H54 (cell line): ENCODE measurements at places on chromosomes 11 and 22.

- no peak for DNase-seq
Observed at GRCh38 chr11:5304046-5304445, 2.3 kb upstream of the OR51B4 start.

GRCh38 chr11:67055812-67056211 lies 835 bp upstream of the RHOD start:
- no peak for DNase-seq

GRCh38 chr11:103013421-103013820 lies 57.9 kb upstream of the MMP13 start:
- DNase-seq, result no peak

DNA sequence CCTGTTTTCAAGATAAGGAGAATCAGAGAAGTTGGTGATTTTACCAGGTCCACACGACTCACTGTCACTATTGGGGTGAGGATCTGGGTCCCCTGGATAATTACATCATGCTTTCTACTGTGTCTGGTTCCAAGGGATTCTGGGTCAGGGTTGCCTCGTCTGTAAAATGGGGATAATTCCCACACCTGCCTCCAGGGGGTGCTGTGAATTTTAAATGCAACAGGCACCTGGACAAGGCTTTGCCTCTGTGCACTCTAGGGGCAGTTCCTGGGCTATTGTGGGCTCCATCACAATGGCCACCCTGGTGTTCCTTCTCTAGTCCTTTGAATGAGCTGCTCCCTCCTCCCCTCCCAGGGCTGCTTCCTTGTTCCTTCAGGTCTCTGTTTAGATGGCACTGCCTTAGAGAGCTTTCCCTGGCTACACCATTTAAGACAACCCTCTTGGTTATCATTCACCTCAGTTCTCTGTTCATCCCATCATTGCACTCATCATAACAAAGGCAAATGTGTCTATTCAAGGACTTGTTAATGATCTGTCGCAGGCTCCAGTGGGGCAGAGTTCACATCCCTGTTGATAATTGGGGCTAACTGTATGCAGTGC lies 178.6 kb downstream of the MIAT start:
- DNase-seq, result peak; percentile 18

- DNase-seq, result no peak
Observed at GRCh38 chr11:91966368-91966767, 258.2 kb upstream of the FAT3 start.

DNA sequence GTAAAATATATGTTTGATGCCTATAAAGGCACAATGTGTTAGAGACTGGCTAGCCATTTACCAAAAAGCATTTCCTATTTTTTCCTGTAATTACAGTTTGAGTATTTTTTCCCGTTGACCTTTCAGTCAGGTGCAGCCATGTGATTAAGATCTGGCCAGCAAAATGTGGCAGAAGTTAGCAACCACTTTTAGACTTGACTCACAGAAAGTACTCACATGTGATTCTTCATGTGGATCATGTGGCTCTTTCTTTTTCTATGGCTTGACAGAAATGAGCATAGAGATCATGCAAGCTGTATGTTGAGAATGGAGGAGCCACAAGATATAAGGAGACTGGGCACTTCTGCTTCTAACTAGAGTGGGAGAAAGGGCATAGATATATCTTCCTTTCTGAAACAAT lies 27.3 kb upstream of the RAB38 start:
- DNase-seq, result no peak

GRCh38 chr11:58392746-58393145 lies 13.9 kb downstream of the OR5B3 start:
- DNase-seq, result no peak

DNA sequence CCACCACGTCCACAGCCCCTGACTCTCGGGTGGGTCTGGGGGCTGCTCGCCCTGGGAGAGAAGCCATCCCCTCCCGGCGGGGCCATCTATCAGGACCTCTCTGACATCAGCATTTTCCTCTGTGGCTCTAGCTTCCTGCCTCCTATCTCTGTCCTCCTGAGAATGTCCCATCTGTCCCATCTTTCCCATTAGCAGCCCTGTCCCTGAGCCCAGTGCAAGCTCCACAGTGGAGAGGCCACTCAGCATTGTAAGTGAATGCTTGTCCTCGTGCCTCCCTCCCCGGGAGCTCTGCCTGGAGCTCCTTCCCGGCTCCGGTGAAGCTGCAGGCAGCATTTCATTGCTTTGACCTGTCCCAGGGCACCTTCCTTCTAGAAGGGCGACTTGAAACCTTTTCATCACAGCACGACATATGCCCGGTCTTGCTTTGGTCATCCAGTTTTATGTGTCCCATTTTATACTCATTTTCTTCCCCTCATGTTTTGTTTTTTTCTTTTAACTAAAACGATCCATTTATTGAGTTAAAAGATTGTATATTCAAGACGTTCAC lies 49.7 kb downstream of the RTN4R start:
- DNase-seq, result no peak

GRCh38 chr11:35318977-35319925 lies 100.1 kb downstream of the SLC1A2 start:
- no peak for DNase-seq

DNA sequence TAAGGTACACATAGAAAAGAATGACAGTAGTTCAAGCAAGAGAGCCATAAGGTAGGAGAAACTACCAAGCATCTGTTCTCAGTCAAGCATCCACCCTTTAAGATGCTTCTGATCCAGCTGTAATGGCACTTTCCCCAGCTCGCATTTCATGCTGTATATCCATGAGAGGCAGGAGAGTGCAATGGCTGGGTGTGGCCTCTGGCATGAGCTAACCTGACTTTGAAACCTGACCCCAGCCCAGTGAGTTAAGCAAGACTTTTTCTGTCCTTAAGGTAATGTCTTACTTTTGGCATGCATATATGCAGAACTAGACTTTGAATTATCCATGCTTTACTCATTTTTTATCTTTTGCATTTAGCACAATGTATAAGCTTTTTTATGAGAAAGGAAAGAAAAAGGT lies 79.8 kb upstream of the CNTN5 start:
- no peak for DNase-seq

DNA sequence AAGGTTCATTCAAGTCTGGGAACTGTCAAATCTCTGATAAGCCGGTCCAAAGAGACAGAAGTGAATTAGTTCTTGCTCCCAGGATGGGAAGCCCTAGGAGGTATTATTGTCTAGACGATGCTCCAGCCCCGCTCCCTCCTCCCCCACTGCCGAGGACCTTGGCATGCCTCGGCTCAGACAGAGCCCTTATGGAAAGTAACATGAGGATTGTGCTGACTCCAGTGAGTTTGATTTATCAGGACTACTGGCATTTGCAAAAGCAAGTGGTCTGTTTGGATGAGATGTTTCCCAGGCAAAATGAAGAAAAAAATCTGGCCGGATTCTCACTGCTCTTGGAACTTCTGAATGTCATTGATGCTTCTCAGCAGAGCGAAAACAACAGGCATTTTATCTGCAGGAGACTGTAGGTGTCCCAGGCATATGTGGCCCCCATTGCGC lies 341.0 kb downstream of the ETS1 start:
- DNase-seq, result no peak

DNA sequence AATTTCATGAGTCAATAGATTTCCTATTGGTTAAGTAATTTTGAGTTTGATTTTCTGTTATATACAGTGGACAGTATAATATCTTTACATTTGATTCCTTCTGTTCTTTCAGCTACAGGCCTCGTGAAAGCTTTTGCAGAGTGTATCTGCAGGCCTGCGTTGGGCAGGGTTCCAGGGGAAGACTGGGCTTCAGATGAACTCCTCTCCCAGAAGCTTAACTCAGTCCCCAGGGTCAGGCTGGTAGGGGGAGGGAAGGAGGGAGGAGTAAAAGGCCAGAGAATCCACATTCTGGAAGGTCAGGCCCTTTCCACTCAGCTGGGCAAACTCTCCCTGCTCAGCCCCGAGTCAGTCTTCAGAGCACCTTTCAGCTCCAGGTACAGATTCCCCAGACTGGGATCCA lies 100.4 kb upstream of the NECTIN1 start:
- DNase-seq, result no peak

DNA sequence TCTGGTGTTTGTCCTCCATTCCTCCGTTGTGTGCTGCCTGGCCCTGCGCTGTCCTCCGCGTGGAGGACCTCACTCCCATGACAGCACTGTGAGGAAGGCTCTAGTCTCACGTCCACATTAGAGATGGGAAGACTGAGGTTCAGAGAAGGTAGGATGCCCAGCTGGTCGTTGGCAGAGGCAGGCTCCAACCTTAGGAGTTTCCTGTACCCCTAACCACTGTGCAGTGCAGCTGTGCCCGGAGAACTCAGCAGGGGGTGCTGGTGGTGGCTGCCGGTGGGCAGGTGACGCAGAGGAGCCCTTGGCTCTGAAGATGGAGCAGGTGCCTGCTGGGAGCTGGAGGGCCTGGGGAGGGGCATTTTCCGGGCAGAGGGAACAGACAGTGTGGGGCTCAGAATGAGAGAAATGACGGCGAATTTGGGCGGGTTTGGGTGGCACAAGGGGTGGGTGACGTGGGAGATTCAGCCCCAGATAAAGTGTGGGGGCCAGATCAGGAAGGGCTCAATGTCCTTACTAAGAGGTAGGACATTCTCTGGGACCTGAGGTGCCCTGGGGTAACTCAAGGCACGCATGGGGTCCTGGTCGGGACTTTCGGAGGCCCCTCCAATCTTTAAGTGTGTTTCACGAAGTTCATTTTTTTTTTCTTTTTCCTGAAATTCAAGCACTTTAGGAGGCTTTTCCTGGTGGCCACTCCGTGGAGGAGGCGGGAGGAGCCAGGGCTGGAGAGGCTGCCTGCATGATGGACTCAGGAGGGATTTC lies 535.0 kb downstream of the TBC1D22A start:
- DNase-seq, result no peak

DNA sequence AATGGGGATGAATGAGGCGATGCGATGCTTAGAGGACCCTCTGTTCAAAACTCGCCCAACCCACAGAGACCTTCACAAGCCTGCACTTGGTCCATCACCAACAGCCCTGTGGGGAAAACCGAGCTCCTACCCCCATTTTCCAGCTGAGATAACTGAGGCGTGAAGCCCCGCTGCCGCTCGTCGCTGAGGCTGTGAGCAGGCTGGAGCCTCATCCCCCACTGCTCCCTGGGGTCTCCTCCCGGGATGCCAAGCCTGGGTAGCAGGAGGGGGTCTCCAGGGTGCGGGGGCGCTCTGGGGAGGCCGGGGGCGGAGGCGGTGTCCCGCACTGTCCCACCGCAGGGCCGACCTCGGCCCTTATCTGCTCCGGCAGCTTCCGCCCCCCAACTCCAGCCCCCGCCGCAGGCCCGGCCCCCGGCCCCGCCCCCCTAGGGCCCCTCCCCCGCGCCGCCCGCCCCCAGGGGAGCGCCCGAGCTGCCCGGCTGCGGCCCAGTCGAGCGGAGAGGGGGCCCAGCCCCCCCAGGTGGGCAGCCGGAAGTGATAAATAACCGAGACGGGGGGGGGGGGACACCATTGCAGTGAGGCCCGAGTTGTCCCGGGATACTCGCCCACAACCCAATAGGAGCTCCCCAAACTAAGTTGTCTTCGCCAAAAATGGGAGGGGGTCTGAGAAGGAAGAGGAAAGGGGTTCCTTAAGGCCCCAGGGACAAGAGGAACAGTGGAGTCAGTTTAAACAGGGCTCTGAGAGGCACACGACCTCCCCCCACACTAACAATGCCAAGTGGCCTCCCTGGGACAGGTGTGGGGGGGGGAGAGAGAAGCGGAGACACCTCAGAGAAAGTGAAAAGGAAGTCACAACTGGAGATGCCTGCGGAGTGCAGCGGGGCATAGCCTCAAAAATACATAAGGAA lies 8.3 kb upstream of the SLC39A13 start:
- no peak for DNase-seq

GRCh38 chr11:83425137-83425466 lies 138.9 kb upstream of the CCDC90B start:
- no peak for DNase-seq

DNA sequence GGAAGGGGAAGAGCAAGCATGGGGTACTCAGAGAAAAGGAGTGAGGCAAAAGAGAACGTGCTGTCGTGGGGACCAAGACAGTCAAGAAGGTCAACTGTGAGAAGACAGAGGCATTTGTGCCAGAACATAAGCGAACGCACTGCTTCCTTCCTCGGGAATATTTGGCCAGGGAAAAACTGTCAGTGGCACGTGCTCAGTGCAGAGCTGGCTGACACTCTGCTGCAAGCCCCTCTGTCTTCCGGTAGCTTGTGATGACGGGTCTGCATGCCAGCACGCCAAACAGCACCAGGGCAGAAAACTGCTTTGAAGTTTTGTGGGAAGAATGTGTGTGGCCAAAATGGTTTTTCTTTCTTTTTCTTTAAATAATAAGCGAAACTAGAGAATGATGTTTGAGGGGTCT lies 60.6 kb downstream of the SMCO4 start:
- DNase-seq, result no peak

DNA sequence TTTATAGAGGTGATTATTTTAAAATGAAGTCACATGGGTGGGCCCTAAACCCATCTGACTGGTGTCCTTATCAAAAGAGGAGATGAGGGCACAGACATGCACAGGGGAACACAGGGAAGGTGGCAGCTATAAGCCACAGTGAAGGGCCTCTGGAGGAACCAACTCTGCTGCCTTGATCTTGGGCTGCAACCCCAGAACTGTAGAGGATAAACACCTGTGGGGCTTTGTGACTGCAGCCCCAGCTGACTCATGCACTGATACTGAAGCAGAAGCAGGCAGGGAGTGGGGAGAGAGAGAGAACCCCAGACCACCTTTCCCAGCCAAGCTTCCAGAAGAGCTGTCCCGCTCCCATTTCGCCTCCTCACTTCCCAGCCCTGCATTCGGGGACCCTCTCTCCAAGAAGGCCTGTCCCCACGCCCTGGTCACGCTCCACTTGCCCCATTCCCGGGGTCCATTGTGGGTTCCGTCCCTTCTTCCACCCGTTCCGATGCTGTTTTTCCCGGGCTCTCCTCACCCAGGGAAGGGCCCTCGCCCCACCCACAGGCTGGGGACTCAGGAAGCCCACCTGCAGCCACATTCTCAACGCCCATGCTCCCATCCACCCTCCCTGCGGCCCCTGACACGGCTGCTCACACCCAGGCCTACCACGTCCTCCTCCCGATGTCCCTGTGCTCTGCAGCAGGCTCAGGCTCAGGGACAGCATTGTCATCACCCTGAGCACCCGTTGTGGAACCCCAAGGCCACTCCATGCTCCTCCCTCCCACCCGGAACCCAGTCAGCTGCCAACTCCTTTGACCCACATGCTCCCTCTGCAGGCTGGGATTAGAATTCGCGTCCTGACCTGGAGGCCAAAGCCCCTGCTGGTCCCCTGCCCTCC lies 90.8 kb upstream of the SHANK2 start:
- DNase-seq, result peak; percentile 56

DNA sequence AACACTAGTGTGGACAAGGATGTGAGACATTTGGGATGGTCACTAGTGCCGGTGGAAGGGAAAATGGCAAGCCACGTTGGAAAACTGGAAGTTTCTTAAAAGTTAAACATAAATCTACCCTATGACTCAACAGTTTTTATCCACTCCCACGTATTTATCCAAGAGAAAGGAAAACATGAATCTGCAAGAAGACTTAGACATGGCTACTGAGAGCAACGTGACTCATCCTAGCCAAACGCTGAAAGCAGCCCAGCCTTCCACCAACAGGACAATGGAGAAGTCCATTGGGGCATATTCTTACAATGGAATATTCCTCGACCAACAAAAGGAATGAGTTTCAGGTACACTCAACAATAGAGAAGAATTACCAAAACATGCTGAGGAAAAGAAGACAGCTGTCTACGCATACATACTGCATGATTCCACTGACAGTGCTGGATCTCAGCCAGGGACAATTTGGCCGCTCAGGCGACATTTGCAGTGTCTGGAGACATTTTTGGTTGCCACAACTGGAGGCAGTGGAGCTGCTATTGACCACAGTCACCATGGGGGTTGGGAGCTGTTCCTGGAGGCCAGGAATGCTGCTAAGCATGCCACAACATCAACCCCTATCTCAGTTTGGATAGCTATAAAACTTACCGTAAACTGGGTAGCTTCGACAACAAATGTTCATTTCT lies 21.2 kb downstream of the SYT13 start:
- DNase-seq, result peak; percentile 76
